Activated T-cell treated with anti-CD3 and anti-CD28 coated beads, Interleukin-2, amount 50 U/mL, for 48 hours (primary cell): ENCODE measurements at places on chromosomes 5 and 9.
A peak's percentile ranks its signal among the peaks of the same experiment; 100 is the strongest.

DNA sequence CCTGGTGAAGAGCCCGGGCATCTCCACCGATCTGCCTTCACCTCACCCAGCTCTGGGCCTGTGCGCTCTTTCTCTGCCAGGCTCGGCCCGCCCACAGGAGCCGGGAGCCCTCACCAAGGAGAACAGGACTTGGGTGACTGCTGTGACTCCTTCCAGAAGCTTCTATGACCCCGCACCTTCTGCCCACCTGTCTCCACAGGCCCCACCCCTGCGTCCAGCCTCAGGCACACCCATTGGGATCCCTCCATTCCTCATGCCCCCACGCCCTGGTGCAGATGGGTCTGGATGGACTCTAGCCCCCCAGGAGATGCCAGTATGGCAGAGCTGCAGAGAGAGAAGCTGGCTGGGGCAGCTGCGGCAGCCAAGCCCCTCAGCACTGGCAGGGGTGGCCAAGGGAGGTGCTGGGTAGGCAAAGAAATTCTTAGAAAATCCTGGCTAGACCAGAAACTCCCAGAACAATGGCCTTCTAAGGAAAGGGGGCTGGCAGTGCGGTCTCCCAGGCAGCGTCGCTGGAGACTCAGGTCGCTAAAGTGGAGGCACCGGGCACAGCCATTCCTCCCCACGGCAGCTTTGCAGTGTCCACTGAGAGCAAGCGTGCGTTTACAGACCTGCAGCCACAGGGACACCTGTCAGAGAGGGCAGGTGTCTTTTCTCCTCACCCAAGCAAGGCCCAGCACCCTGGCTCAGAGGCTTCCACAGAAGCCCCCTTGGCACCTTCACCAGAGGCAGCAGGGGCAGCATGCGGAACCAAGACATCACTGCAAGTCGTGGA lies 17.3 kb downstream of the LPCAT1 start:
- no peak for DNase-seq

DNA sequence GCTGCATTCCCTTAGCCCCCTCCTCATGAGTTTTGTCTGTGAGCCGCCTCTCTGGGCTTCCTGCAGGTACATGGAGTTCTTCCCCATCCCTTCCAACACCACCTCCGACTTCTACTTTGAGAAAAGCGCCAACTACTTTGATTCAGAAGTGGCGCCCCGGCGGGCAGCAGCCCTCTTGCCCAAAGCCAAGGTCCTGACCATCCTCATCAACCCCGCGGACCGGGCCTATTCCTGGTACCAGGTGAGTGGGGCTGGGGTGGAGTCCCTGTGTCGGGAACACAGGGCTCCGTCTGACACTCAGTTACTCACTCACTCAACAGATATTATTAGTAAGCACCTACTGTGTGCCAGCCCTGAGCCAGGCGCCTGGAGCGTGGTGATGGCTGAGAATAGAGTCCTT lies 37.3 kb downstream of the NDST1 start:
- no peak for DNase-seq

DNA sequence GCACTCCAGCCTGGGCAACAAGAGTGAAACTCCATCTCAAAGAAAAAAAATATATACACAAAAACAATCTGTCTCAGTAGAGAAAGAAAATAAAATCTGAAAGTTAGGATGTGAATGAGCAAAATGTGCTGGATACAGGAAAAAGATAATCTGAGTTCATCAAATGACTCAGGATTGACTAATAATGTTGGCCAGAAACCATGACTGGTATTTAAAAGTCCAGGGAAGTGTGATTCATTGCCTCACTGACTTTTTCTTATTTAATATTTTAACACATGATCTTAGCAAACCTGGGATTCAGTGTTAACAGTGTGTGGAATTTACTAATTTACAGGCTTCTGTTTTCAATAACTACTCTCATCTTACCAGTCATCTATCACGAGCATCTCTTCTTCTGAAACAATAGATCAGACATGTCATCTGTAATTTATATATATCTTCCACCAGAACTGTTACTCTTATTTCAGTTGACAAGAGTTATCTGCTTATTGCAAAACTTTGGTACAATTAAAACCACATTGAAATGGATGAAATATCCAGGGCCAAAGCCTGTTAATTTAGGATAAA lies 256.7 kb downstream of the CDH12 start:
- no peak for DNase-seq

DNA sequence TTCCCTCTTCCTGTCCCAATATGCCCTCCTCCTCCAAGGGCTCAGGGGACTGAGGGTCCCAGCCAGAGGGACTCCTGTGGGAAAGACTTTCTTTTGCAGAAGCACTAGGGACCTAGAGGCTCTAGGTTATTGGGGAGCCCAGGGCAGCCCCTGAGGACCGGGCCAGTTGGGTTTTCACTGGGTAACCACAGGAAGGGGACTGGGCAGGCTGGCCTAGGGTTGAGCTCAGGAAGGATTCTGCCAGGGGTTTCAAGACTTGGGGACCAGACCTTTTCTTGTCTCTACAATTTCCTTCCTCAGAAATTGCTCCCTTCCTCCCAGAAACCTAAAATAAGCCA lies 24.4 kb upstream of the HMCN2 start:
- DNase-seq: no peak

DNA sequence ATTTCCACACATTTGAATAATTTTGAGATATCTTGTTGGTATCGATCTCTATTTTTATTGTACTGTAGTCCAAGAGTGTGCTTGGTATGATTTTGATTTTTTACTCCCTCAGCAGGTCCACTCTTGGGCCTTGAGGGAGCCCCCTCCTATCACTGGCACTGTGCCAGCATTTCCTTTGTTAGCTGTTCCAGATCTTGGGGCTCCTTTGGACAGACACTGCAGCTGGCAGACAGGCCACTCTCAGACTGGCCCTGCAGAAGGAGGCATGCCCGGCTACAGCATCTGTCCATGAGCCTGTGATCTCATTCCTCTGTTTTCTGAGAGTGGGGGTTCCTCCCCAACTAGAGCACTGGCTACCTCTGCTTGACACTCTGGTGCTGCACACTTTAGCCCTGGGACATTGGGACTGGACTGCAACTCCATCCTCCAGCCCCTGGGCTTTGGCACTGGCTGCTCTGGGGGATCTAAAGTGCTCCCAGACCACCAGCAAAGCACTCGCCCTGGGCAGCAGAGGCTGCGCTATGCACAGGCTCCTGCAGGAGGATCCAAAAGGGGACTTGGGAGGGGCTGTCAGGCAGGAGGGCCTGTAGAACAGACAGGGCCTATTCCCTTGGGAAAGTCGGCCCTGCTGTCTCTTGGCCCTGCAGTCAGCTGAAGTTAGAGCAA lies 271.3 kb upstream of the DMAC1 start:
- no peak for DNase-seq

DNA sequence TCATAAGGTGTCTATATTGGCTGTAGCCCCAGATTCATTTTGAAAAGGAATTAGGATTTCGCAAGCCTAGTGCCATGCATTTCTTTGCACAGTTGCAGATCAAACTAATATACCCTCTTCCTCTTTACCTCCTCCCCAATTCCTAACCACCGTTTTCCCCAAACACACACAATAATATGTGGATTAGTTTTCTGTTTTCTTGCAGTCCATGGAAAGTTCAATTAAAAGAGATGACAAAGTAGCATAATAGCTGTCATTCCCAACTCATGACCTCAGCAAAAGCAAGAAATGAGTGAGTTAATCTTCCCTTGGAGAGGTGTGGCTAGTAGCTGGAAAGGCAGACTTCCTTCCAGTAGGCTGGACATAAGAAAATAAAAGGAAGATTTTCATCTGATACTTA lies 349.1 kb downstream of the TMEM232 start:
- no peak for DNase-seq

DNA sequence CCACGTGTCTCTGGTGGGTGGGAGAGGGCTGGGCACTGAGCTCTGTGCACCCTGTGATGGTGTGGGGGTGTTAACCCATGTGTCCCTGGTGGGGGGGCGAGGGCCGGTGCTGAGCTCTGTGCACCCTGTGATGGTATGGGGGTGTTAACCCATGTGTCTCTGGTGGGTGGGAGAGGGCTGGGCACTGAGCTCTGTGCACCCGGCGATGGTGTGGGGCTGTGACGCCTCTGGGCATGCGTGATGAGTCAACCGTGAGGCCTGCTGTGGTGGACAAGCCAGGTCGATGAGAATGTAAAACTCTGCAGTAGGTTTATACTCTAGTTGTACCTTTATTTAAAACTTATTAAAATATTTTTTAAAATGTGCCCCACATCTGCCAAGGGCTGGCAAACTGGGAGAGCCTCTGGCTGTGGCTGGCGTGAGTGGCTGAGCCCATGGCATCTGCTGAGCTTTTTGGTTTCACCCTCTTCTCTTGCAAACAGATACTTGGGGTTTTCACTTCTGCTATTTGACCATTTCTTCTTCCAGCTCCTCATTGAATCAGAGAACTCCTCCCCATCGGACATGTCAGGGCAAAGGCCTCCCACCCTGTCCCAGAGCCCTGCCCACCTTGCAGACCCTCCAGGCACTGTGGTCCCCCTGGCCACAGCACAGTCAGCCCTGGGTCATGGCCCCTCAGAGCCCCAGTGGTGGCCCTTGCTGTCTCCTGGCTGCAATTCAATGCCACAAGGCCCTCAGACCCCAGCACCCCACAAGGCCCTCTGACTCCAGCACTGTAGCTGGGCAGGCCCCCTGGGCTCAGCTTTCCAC lies 18.5 kb upstream of the EXOC3 start:
- DNase-seq: no peak

- DNase-seq: no peak
Observed at GRCh38 chr5:34026089-34026761, 16.8 kb downstream of the C1QTNF3 start.

DNA sequence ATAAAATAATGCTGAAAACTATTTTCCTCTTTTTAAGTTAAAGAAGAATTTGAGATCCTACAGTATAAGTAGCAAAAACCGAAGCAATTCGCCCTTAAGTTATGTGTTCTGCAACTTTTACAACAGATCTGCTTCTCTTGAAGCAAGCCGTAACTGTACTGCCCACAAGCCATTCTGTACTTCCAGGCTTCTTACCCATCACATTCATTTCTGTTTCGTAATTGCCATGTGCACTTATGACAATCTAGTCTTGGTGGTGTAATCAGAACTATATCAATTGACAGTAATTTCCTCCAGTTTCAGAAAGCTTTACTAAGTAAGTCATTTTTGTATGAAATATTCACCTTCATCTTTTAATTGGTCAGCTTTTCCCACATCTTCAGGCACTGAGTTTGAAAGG lies 13.8 kb downstream of the SGTB start:
- DNase-seq: no peak

- no peak for DNase-seq
Observed at GRCh38 chr5:108276187-108277050, 105.5 kb downstream of the FBXL17 start.

DNA sequence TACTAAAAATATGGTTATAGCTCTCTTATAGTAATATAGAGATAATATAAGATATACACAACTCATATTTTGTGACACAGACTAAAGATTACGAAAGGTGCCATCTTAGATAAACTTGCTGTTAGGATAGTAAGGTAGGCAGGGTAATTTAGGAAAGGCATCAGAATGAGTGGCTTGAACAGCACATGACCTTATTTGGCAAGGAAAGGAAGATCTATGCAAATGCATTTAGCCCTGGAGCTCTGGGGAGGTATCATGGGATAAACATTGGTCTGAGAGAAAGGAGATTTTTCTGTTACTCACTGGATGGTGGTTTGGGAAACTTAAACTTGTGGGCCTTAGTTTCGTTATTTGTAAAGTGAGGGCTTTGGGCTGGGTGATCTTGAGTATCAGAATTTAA lies 65.8 kb downstream of the KCTD16 start:
- no peak for DNase-seq

GRCh38 chr9:136977223-136977622 lies at the start of gene PTGDS:
PTGDS (plus strand) TSS chr9:136977504; CDS start chr9:136977579, 75 bp downstream.
- DNase-seq: no peak

GRCh38 chr5:118196229-118196628 lies 792.1 kb downstream of the DTWD2 start:
- DNase-seq: no peak

DNA sequence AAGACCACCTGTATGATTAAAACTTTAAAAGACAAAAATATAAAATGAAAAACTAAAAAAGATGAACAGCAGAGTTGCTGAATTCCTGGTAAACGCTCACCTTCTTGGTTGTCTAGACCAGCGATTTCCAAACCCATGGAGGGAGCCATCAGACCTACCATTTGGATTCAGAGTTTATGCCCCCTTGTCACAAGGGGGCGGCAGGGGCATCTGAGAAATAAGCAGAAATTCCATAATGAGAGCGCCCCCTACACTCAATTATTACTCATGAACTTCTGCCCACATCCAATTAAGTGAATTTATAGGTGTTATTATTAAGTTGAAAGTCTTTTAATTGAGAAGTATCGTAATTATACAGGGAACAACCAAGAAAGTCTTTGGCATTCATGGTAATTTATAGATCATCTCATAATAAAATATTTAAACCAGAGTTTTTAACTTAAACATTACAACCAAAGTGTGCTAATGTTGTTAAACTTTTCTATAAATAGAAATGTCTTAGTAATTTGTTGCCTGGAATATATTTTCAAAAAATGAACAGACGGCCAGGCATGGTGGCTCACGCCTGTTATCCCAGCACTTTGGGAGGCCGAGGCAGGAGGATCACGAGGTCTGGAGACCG lies 35.2 kb upstream of the SPATA31C2 start:
- peak; percentile 51 for DNase-seq

- DNase-seq: no peak
Observed at GRCh38 chr9:28539434-28540070, 966.3 kb upstream of the C9orf72 start.

- DNase-seq: no peak
Observed at GRCh38 chr9:72982146-72982799, 29.4 kb upstream of the ALDH1A1 start.

DNA sequence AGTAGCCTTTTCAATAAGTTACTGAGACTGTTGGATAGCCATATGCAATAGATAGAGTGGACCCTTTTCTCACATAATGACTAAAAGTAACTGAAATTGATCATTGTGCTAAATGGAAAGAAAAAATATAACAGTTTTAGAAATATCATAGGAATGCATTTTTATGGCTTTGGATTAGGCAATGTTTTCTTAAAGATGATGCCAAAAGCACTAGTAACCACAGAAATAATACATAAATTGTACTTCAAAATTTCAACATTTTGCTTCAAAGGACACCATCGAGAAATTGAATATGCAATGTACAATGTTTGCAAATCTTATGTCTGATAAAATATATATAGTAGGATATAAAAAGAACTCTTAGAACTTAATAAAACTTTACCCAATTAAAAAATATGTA lies 1267.5 kb upstream of the CDH9 start:
- no peak for DNase-seq

DNA sequence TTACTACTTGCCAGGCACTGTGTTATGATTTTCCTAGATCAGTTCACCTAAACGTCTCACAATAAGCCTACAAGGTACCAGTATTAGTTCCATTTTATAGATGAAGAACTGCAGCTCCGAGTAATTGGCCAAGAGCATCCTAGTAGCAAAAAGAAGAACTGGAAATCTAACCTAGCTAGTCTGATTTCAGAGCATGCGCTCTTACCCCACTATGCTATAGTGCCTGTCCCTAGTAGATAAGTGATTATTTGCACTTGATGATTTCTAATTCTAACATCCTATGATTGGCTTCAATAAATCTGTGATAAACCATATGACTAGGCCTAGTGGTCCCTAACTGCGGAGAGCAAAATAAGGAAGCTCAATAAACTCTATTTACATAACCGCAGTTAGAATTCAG lies 7.1 kb upstream of the PLAC8L1 start:
- no peak for DNase-seq
